ENCODE measurements at places on chromosomes 5 and 9.

GRCh38 chr9:121817476-121817875 lies 166.0 kb downstream of the DAB2IP start:
- DNase-seq: no peak

DNA sequence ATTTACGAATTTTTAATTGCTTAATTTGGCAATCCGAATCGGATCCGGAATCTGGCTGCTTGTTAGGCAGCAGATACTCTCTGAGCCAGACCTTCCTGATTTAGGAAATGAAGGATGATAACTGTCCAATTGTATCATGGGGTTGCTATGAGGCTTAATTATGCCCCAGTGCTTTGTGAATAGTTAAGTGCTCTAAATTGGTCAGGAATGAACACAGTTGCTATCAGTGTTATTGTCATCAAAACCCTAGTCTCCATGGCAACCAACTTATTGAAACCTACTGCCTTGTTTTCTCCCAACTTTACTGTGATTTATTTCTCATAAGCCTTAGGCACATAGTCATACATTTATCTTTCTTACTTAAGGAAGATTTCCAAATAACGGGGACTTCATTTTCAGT lies 47.9 kb downstream of the MAMDC2 start:
- DNase-seq: no peak

- DNase-seq: no peak
These were observed 286.7 kb downstream of the TLE4 start for GRCh38 chr9:79858508-79858907.

- no peak for DNase-seq
These were observed 90.3 kb downstream of the MRPL36 start for GRCh38 chr5:1709171-1709803.

- DNase-seq: no peak
These were observed 356.5 kb upstream of the TUSC1 start for GRCh38 chr9:26034786-26035185.

- no peak for DNase-seq
These were observed 19.7 kb upstream of the SPZ1 start for GRCh38 chr5:80300125-80300524.

- no peak for DNase-seq
These were observed 424.0 kb upstream of the IRX4 start for GRCh38 chr5:2306711-2307110.

DNA sequence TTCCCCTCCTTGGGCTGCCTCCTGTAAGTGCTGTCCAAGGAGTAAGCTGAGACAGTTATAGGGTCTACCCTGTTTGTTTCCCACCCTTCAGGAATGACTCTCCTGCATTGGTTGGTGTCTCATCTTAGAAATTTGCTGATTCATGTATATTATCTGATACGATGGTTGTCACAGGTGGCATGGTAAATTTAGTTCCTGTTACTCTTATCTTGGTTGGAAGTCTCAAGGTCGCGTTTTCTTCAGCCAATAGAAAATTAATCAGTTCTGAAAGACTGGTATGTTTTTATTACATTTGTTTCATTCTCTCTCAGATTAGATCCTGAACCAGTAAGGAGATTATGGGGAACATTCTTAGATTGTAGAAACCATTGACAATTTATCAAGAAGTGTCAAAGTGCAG lies 42.7 kb downstream of the SCGB3A1 start:
- DNase-seq: no peak

- DNase-seq: no peak
These were observed 16.3 kb downstream of the FBXW11 start for GRCh38 chr5:171989946-171990712.

DNA sequence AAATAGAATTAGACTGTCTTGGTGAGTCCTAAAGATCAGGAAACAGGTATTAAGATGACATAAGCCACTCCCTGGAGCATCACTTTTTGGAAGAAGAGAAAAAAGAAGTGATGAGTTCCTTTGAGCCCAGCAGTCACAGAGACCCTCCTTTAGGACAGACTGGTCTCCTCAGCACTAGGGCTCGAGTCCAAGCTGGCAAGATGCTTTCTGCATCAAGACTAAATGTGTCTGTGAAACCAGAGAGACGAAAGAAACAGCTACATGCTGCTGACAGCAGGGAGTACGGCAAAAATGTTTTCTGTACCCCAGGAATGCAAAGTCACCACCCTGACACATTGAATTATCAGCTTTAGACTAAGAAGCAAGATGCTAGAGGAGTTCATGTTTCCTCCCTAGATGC lies 184.5 kb downstream of the CRB2 start:
- no peak for DNase-seq

DNA sequence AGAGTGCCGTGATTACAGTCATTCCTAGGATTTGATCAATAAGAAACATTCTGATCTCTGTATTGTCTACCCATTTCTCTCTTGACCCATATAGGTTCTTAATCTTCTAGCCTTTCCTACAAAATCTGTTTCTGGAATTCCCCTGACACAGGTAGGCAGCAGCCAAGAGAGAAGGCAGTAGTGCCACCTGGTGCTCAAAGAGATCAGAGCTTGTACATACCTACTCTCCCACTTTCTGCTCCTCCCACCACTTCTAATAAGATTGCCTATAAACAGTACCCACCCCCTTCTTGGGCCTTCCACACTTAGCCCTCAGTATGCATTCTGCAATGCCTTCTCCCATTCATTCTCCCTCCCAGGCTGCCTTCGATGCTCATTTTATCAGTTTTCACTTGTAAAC lies 117.4 kb upstream of the RORB start:
- peak; percentile 23 for DNase-seq

DNA sequence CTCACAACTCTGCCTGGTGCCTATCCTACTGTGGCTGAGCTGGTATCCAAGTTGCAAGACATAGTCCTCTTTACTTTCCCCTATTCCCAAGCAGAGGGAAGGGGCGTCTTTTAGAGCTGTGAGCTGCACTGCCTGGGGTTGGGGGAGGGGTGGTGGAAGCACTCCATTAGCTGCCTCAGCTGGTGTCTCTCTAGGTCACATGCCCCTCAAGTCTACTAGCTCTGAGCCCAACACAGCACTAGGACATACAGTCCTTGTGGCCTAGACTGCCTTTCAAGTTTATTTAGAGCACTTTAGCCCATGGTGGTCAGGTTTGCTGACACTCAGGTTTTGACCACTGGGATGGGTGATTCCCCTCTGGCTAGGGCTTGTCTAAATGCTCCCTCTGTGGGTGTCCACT lies 54.7 kb downstream of the SREK1 start:
- no peak for DNase-seq

GRCh38 chr5:98614341-98614740 lies 159.1 kb upstream of the RGMB start:
- DNase-seq: no peak

DNA sequence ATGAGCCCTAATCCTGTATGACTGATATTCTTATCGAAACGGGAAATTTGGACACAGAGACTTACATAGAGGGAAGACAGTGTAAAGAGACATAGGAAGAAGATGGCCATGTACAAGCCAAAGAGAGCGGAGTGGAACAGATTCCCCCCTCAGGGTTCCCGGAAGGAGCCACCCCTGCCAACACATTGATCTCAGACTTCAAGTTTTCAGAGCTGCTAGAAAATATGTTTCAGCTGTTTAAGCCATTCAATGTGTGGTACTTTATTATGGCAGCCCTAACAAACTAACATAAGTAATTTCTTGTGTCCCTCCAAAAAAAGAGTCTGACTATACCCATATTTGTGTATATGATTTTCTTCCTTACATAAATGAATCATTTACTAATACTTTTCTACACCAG lies 128.0 kb upstream of the STC2 start:
- no peak for DNase-seq

DNA sequence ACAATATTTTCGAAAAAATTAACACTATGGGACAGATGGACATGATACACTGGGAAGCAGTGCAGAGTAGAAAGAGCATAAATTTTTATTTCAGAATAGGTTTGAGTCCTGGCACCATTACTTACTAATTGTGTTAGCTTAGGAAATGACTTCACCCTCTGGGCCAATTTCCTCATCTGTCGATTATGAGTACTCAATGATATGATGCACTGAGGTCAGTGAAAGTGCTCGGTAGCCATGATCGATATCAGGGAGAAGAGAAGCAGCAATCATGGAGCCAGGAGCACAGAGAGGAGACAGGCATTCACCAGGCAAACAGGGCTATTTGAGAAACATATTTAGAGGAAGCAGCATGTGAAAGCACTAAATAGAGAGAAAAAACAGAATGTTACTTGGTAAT lies 29.4 kb downstream of the NR6A1 start:
- DNase-seq: no peak

- DNase-seq: peak; percentile 40
These were observed at the start of gene GALNT12 for GRCh38 chr9:98807070-98807813. Gene GALNT12 (plus strand): TSS chr9:98807670. CDS start chr9:98807699, 29 bp downstream.

DNA sequence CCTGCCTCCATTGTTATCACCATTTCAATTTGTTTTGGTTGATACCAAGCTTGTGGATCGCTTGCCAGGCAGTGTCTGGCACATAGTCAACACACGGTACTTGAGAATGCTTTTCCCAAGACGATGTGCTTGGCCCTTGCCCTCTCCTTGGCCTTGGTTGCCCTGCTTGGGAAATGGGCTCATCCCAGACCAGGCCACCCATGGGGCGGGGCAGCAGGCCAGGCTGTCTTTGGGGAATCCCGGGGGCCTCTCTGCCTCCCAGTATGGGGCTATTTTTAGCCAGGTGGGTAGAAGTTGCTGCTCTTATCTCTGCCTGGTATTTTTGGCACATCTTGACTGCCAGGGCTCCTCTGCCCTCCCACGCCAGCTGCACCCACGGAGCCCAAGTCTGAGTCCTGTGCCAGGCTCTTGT lies 49.9 kb downstream of the LMX1B start:
- peak; percentile 27 for DNase-seq

DNA sequence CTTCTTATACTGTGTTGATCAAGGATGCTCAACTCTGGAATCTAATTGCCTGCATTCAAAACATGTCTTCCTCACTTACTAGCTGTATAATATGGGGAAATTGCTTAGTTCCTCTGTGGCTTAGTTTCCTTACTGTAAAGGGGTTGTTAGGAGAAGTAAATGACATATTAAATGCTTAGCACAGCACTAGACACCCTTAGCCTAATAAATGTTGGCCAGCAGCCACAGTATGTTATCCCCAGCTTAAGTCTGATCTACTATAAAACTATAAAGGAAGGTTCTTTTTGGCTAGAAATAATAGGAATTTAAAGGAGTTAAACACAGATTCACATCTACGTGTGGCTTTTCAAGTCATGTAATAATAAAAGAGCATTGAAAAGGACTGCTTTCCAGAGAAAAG lies 232.4 kb downstream of the PCSK1 start:
- no peak for DNase-seq

DNA sequence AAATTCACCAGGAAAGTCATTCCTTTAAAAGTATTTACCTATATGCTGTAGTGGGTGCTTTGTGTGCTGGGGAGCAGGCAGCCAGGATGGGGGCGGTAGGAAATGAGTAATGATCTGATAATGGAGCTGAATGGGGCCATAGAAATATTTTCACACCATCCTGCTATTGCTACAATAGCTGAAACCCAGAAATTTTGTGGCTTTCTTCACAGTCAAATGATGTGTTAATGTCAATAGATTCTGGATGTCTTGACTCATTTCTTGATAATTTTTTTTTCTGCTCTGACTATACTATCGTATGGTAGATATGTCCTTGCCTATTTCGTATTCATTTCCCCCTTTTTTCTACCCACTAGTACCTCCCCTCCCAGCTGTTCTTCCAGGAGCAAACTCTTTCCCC lies 59.5 kb downstream of the RORB start:
- DNase-seq: no peak

- DNase-seq: no peak
These were observed 453.3 kb downstream of the DIRAS2 start for GRCh38 chr9:90189306-90189705.

DNA sequence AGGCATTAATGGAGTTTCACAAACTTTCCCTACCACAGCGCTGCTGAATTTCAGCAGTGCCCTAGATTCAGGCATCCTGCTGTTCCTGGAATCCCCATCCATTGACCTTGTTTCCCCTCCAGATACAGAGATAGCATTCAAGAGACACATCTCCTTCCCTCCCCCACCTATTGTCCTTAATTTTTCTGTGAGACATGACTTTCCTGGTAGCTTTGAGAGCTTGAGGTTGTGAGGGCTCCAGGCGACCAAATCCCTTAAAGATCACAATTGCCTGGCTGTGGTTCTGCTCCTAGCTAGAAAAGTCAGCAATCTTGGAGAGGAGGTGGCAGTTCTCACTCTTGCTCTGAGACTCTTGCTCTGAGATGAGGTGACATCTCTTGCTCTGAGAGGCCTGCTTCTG lies 48.0 kb downstream of the PRR16 start:
- DNase-seq: no peak

DNA sequence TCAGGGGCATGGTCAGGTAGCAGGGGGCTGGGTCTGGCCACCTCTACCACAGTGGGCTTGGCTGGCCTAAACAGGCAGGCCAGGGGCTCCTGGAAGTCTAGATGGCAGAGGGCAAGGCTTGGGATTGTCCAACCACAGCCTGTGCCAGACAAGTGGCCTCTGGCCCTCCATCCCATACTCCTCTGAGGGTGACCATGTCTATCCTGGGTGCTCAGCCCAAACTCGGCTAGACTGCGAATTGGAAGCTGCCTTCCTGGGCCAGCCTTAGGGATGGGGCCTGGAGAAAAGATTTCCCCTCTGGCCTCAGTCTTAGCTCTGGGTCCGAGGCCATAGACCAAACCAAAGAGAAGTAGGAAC lies 110.5 kb downstream of the PHF2 start:
- no peak for DNase-seq

DNA sequence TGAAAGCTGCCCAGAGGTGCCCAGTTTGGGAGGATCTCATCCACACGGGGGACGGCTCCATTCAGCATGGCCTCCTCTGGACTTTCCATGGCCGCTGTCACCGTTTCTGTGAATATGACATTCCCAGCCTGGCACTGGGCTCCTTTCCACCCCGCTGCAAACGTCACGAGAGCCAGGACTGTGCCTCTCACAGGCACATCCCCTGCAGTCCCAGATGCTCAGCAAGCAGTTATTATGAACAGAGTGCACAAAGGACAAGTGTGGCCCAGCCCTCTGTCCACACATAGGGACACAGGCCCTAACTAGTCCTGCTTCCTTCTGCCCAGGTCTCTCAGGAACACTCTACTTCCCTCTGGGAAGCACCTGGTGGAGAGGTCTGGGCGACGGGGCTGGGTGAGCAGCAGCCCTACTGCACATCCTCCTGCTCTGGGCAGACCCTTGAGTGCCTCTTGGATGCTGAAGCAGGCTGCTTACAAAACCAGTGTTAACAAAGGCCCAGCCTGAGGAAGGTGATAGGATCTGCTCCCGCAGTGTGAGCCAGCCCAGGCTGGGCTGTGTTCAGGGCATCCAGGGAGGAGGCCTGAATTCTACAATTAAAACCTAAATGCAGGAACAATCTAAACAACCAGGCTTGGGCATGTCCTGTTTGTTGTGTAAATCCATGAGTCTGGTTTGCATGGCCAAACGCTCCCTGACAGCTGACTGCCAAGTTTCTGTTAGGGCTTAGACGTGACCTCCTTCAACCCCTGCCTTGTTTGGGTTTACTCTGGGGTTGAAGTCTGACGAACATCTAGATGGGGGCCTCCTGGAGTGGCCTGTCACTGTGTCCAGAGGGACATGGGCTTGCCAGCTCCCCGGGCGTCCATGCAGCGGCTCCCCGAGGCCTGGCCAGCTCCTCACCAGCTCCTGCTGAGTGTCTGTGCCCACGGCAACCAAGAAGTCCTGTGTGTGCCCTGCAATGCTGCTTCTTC lies 269.8 kb downstream of the GADD45G start:
- DNase-seq: peak; percentile 39
